ENCODE measurements at places on chromosomes 1 and 21.

DNA sequence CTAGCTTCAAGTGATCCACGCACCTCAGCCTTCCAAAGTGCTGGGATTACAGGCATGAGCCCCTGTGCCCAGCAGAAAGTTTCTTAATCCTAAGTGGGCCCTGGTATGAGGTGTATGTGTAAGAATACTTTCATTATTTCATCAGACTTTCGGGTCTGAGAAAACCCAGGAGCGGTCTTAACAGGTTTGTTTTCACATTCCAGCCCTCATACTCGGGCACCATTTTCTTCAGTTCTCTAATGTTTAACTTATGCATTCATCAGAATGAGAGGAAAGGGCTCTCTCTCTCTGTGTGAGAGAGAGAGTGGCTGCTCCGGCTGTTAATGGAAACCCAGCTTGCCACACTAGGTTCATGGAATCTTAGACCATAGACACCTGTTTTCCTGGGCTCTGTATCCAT is 4.2 kb upstream of the PADI1 start:
- DNase-seq = no peak

GRCh38 chr1:154158307-154159125 is 3.6 kb upstream of the NUP210L start:
- DNase-seq = no peak

DNA sequence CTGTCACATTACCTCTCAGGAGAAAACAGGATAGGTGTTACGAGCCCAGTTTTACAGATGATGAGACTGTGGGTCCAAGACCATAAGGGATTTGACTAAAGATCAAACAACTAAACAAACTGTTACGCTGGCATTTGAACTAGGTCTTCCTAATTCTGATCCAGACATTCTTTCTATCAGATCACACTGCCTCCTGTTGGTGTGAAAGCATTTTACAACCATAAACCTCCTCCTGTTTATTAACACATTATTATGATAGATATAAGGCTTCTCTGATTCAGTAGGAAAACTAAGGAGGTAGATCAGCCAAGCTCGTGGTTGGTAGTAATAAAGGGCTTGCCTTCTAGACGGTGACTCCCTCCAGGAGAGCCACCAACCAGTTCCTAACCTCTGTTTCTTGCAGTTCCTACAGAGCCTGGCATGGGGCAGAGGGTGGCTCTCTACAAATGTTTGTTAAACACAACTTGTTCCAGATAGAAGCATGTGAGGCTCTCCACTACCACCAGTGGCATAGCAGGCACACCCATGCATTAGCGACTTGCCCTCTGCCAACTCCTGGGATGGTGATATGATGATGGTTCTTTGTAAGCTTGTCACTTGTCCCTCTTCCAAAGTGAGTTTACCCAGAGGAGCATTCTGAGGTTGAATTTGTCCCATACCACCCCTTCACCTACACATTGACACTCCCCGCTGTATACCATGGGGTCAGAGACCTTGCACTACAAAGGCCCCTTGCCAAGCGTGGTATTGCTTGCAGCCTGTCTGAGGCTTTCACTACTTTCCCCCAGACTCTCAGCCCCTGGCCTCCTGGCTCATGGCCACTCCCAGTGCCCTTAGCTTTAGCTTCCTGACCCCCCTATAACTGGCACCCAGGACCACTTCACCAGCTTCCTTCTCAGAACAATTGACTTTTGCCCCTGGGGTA is 96.4 kb upstream of the HOOK1 start:
- no peak for DNase-seq

DNA sequence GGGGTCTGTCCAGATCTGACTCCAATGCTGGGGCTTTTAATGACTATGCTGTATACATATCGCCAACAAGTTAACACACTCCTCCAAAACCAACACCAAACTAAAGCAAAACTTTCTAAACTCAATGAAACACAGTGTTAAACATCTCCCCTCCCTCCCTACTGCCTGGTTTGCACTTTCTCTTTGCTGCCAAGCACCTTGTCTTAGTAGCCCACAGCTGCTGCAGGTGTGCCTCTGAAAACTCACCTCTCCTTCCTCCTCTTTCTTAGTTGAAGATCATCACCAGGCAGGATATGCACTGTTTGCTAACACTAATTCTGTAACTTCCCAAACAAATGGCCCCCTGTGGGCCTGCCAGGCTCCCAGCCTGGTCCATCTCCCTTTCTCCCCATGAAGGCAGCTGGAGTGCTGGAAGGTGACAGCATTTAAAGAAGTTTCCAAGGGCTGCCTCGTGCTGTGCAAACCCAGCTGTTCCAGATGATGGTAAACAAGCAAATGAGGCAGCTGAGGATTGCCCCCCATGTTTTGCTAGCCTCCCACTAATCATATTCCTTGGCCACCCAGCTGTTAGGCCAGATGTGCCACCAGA is 213.7 kb downstream of the ASTN1 start:
- no peak for DNase-seq

DNA sequence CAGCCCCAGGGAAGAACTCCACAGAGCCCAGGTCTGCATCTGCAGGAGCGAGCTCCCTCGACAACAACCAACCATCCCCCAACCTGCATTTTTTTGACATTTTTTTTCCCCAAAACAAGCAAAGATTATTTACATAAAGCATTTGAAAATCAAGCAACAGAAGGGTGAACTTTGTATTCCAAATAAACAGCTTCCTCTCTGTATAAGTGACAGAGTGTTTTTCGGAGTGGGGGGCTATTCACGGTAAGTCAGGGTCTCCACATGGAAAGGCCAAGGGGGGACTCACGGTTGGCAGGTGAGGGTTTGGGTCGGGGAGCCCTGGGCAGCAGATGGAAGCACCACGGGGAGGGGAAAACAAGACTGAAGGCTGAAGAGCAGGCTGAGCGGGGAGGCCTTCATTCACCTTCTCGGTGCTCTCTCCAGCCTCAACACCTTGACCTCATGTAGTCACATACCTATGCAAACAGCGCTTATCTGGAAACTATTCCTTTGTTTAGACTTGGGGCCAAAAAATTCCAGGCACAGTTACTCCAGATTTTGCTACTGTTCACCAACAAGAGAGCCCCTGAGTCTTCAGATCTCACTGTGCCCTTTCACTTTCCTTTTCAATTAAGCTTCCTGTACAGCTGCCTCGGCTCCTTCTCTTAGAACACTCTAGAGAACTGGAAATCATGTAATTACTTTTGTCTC is 27.6 kb downstream of the C2CD2 start:
- no peak for DNase-seq

DNA sequence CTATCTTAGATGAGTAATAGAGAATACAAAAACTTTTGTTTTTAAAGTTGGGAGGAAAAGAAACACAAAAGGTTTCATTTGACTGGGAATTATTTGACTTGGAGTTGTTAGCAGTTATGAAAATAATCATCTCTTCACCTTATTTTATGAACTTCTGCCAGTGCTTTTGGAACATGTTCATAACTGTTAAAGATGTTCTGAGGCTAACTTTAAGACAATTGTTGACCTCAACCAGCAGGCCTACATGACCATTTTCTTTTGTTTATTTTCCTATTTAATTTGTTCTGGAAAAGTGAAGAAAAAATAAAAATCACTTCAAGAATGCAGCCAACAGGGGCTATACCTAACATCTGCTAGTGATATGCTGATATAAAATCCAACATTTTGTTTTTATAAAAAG is 37.4 kb downstream of the JAM2 start:
- no peak for DNase-seq

- no peak for DNase-seq
Measured at GRCh38 chr1:20682571-20683236, 21.5 kb upstream of the DDOST start.

GRCh38 chr1:29675481-29676263 is 439.4 kb downstream of the PTPRU start:
- no peak for DNase-seq

GRCh38 chr1:23816906-23817305 is 8.3 kb downstream of the HMGCL start:
- DNase-seq = no peak

GRCh38 chr1:22685591-22686059 is 25.0 kb upstream of the EPHB2 start:
- no peak for DNase-seq

- no peak for DNase-seq
Measured at GRCh38 chr1:225745273-225745672, 32.4 kb upstream of the SRP9 start.
